ENCODE measurements at places on chromosomes 12 and 14.

- DNase-seq, result no peak
Observed at GRCh38 chr12:80087486-80088213, 11.7 kb upstream of the OTOGL start.

DNA sequence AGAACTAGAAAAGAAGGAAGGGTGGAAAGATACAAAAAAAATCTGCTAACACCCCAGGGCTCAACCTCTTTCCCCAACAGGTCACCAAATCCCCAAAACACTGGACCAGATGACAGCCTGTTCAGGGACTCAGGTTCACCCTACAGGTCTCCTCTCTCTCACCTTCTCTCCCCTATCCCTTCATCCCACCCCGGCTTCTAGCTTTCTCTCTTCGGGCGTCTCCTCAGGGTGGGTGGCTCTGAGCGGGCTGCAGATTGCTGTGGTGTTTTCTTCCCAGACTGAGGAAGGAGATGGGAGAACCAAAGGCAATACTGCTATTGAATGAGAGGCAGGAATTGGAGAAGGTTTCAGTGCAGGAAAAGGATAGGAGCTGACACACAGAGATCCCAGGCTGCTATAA lies 39.3 kb downstream of the ANO2 start:
- DNase-seq, result no peak

- DNase-seq, result no peak
Observed at GRCh38 chr12:126404293-126404881, 1339.2 kb downstream of the AACS start.

- DNase-seq, result no peak
Observed at GRCh38 chr12:106740818-106741217, 33.7 kb upstream of the RIC8B start.

- no peak for DNase-seq
Observed at GRCh38 chr14:28608443-28608842, 158.1 kb upstream of the FOXG1 start.

All from CD4-positive, alpha-beta T cell treated with Interleukin-15 for 1 hour (primary cell).